Bladder microvascular endothelial cell (primary cell): ENCODE measurements at places on chromosomes 2 and 18. TPM values are rescaled to one million over a fixed set of nuclear protein-coding genes. Genes with fewer than 3 reads are reported as not detected.

The SNORC gene
- under 0.01 and 0.63 TPM in 2 replicates for total RNA-seq

The POTEC gene
- total RNA-seq = not detected in 2 replicates

The IL1RL2 gene
- total RNA-seq = not detected in 2 replicates

The LRP1B gene
- under 0.01 and 0.06 TPM in 2 replicates for total RNA-seq

The ANO7 gene
- total RNA-seq = 0.32 and 0.76 TPM in 2 replicates

The LYPD6 gene
- 1.5 and 15.9 TPM in 2 replicates for total RNA-seq

The SLC66A3 gene
- 24.4 and 25.3 TPM in 2 replicates for total RNA-seq

The KIF5C gene
- total RNA-seq = 0.16 and 0.57 TPM in 2 replicates

The RMND5A gene
- total RNA-seq = 36.1 and 79.5 TPM in 2 replicates

The COPS8 gene
- 69.0 and 71.7 TPM in 2 replicates for total RNA-seq

The TCF4 gene
- 434 and 764 TPM in 2 replicates for total RNA-seq

The GKN2 gene
- total RNA-seq = not detected in 2 replicates

The MROH2A gene
- total RNA-seq = not detected in 2 replicates

The TACR1 gene
- not detected in 2 replicates for total RNA-seq

The MDH1B gene
- total RNA-seq = 0.16 and 0.19 TPM in 2 replicates

The NEU4 gene
- total RNA-seq = not detected in 2 replicates

The GPR35 gene
- 0.16 and 0.50 TPM in 2 replicates for total RNA-seq

The PTPRN gene
- total RNA-seq = 0.16 TPM in 1 of 2 replicates, not detected in the other
